ENCODE measurements at places on chromosomes 12 and 14. TPM values are rescaled to one million over a fixed set of nuclear protein-coding genes. Genes with fewer than 3 reads are reported as not detected.

Gene PTPN6
- 7.1 TPM for polyA plus RNA-seq

Gene FAM161B
- 6.7 TPM for polyA plus RNA-seq

Gene RASSF8
- 28.2 TPM for polyA plus RNA-seq

Gene TSPAN8
- polyA plus RNA-seq: 3.0 TPM

Gene ZNF891
- 2.7 TPM for polyA plus RNA-seq

DNA sequence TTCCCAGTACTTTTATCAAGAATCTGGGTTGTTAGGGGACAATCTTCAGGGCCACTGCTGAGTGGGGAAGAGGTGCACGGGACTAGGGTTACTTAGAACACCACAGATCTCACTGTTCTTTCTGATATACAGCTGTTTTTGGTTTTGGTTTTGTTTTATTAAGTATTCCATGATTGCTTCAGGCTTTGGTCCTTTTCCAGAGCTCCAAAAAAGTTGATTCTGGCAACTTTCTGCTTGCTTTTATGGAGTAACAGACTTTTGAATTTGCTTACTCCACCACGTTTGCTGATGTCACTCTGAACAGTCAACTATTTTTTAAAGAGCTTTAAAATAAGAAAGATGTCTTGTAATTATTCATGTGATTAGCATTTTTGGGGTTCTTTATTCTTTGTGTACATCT, 368.1 kb upstream of the FOXG1 start:
- peak; percentile 18 for DNase-seq

DNA sequence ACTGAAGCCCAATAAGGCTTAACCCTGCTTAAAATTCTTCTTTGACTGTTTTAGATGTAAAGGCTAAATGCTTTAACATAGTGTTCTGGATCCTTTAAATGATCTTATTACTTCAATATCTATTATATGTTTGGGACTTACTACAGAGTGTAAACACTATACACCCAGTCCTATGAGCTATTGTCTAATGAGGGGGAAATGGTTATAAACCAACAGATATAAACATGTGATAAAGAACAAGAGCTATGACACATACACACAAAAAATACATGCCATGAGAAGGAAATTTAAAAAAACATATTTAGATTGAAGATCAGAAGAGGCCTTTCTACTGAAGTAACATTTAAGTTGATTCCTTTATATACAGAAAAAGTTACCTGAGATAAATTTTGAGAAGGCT, 505.1 kb downstream of the FOXG1 start:
- DNase-seq: no peak

GRCh38 chr12:123905319-123905925, 67.2 kb downstream of the CCDC92 start:
- peak; percentile 44 for DNase-seq

DNA sequence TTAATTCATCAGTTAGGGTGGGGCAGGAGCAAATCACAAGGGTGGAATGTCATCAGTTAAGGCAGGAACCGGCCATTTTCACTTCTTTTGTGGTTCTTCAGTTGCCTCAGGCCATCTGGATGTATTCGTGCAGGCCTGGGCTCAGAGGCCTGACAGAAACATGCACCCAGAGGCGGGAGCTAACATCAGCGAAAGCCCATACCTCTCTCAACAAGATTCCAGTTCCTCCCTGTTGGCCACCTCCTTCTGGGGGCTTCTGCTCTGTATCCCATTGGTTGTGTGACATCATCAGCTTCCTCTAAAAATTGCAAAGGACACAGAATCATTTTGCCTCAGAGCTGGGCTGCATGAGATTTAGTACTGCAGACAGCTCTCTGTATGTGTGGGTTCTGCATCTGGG, 134.3 kb downstream of the ZNF664 start:
- no peak for DNase-seq

DNA sequence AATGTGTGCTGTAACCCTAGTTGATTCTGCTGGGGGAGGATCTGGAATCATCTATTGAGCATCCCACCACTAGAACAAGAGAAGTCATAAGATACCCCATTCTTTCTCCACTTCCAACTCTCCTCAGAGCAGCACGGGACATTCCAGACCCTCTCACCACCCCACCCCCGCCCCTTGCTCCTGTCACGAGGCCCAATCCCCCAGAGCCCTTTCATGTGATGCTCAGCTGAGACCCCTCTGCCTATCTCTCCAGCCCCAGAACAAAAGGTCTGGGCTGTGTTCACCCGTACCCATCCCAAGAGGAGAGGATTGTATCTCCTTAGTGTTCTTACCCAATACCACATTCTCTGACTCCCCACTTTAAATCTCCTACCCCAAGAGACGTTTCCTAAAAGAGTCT, 602 bp downstream of the PMEL start:
- no peak for DNase-seq

DNA sequence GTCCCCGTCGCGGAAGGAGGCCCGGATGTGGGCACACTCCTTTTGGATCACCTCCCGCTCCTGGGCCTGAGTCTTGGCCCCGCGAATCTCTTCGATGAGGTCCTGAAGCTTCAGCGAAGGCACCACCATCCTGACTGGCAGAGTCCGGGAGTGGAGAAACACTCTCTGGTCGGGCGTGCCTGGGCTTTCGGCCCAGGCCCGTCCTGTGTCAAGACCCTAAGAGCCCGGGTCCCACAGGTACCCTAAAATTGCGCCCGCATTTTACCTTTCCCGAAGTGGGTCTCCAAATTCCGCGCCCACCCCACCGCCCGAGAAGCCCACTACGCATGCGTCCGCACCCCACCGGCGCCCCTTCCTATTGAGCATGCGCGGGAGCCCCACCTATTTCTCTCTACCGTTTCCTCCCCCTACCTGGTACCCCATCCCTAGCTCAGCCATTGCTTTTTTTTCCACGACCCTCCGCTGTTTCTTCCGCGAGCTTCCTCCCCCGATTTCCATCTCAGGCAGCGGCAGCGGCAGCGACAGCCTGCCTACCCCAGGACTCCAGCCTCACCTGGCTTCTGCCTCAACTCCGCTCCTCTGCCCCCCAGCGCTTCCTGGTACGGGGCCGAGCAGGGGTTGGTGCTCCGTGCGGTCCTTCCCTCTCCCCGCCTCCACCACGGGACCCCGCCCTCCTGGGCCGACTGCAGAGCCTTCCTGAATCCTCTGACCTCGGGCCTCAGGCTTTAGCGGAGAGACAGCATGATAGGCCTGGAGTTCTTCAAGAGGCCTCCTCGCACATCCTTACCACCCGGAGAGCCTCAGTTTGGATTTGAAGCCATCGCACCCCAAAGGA, at the start of gene AP1G2:
TSS of gene AP1G2 (minus strand) at position 606 of the 835 bp plus-strand sequence. CDS start at position 129, 477 bp downstream.
- peak; percentile 91 for DNase-seq

GRCh38 chr12:106249411-106250135, 1.8 kb upstream of the CKAP4 start:
- no peak for DNase-seq

- DNase-seq: no peak
Measured at GRCh38 chr12:81699551-81699950, 59.6 kb downstream of the PPFIA2 start.

DNA sequence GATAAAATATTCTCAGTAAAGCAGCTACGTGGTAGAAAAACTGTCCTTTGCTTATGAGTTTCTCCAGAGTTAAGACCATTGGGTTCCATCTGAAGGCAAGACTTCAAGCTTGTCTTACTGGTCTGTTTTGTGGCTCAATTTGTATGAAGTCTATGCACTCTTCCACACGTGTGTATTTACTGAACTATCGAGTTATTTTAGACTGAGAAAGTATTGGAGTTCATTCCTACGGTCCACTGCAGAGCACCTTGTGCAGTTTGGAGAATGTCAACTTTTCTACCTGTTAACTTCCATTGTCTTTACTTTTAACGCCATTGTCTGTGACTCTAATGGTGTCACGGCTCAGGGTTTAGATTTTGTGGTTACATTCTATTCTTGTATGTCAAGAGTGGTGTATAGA, 3.7 kb downstream of the HIF1A start:
- no peak for DNase-seq

GRCh38 chr14:101600891-101601605, 39.8 kb downstream of the DIO3 start:
- no peak for DNase-seq

DNA sequence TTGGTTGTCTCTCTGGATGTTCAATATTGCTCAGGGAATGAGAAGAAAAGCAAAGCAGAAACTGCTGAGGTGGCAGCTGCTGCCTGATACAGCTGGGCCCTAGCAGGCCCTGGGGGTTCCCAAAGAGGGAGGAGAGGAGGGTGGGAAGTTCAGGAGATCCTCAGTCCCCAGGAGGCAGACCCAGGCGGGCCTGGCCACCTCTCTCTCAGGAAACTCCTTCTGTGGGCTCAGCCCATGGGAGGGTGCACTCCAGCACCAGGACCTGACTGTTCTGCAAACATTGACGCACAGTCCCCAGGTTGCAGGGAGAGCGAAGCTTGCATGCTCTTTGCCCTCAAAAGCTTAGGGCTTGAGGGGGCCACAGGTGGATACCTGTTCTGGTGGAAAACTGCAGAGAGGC, 29.6 kb downstream of the IRF2BPL start:
- DNase-seq: no peak
